ENCODE measurements at places on chromosomes 13 and 19.

DNA sequence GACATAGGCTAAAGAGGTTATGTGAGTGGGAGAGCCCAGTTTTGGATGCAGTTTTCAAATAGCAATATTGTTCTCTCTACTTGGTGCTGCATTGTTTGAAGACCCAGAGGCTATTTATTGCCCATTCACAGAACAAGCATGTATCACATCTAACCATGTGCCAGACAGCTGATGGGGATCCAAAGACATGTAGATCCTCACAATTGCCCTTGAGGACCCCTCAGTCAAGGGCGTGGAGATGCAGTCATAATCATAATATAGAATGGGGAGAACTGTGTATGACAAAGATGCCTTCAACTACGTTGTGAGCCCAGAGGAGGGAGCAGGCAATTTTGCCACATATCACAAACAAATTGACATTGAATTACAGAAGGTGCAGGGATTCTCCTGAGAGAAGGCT lies 70.5 kb downstream of the NHLRC3 start:
- DNase-seq, result no peak

DNA sequence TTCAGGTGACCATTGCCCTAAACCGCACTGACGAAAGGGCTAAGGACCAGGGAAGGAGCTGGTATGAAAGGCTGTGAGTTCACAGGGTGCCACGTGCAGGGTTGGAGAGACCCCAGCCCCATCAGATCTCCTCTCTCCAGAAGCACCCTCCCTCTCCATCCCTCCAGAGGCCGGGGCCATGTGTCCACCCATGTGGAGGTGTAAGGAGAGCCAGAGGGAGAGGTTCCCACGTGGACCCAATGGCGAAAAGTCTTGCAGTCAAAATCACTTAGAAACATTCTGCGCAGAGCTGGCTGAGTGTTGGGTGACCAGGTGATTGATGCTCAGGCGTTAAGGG lies 168.3 kb downstream of the COL4A1 start:
- DNase-seq, result no peak

DNA sequence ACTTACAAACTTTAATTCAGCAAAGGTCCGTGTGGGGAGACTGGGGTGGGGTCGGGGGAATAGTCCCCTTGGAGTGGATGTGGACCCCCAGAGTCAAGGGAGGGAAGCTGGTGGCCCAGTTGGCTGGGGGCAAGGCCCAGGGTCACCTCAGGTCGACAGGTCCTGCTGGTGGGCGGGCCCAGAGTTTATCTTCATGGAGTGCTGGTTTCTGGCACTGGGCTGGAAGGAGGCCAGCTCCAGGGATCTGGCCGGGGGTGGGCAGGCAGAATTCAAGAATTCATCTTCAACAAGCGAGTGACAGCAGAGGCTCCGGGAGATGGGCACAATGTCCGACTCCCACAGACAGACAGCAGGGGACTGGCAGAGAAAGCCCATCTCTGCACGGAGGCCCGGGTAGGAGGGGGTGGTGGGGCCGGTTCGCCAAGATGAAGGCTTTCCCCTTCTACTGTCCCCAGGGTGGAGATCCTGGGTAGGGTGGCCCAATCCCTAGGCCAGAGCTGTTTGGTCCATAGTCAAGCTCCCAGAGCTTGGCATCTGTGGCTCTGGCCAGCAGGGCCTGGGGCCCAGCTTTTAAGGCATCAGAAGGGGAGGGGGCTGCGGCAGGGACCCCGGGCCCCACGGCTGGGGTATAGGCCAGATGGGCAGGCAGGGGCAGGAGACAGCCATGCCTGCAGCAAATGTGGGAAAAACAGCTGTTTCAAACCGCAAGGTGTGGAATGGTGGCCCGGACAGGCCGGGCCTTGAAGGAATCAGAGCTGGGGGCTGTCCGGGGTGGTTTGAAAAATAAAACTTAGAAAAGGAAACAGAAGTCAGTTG lies 622 bp upstream of the FDX2 start:
- no peak for DNase-seq

DNA sequence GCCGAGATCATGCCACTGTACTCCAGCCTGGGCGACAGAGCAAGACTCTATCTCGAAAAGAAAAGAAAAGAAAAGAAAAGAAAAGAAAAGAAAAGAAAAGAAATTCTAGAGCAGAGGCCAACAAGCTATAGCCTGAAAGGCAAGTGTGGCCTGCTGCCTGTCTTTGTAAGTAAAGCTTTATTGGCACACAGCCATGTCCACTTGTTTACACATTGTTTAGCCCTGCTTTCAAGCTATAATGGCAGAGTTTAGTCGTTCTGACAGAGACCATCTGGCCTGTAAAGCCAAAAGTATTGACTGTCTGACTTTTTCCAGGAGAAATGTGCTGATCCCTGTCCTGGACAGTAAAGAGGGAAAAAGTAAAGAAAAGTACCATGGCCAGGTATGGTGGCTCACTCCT lies 18.3 kb downstream of the NWD1 start:
- no peak for DNase-seq

- DNase-seq, result no peak
Measured at GRCh38 chr13:59771272-59771671, 392.5 kb downstream of the DIAPH3 start.

GRCh38 chr13:98875146-98875729 lies 102.6 kb downstream of the DOCK9 start:
- DNase-seq, result no peak

GRCh38 chr19:31532034-31532433 lies 182.8 kb upstream of the TSHZ3 start:
- no peak for DNase-seq

DNA sequence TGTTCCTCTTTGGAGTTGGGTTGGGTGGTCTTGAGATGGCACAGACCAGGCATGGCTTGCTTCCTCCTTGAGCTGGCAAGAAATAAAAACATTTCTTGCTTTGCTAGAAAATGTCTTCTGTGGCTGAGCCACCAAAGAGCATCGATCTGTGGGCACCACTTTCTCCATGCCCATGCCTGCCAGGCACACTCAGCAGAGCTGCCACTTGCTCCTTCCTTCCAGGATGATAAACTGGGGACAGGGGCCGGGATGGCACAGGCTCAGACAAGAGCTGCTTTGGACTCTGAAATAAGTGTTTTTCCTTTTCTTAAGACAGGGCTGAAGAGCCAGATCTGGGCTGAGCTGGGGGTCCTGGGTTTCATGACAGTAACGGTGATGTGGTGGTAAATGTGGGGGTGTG lies 32.8 kb downstream of the NFIX start:
- no peak for DNase-seq

GRCh38 chr13:113588394-113589111 lies 4.0 kb downstream of the TFDP1 start:
- DNase-seq, result no peak

DNA sequence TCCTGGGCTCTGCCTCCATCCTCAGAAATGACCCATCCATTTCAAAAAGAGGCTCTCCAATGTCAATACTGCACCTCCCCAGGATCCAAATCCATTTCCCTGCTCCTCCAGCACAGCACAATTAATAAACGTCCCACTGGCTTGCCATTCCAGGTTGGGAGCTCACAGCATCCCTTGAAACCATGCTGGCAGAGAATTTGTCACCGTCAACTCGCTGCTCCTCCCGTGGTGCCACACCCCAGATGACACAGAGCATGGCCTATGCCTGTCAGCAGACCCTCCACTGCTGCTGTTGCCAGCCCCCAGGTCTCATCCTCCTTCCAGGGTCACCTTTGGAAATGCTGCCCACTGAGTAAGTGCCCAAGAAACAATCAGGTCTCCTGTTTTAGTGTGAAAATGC lies 53.0 kb upstream of the UQCRFS1 start:
- DNase-seq, result no peak

GRCh38 chr19:13098277-13099072 lies 4.2 kb downstream of the LYL1 start:
- no peak for DNase-seq

DNA sequence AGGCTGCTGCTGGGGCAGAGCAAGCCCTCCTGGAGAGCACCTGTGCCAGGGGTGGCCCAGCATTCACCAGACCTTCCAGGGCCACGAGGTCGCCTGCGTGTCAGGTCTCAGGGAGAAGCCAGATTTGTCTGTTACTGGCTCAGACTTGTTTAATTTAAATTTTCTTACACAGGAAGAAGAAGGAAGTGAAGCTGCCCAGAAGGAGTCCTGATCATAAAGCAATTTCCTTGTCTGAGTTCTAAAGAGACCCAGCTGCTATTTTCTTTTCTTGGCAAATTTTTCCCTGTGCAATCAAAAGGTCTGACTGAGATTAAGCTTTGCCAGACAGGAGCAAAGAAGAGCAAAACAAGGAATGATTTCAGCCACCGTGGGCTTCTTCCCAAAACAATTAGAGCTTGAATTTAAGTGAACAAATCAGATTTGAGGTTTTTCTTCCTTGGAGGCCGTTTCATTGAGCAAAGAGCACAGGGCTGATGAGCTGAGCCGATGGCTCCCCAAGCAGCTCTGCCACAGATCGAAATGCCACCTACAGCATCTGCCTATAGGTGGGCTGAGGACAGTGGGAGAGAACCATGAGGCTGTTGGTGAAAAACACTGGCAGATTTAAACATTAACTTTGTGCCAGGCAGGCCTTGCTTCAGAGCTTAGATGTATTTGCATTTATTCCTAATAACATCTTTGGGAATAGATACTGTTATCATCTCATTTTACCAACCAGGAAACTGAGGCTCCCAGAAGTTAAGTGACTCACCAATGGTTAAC lies 40.1 kb downstream of the HSPH1 start:
- no peak for DNase-seq

DNA sequence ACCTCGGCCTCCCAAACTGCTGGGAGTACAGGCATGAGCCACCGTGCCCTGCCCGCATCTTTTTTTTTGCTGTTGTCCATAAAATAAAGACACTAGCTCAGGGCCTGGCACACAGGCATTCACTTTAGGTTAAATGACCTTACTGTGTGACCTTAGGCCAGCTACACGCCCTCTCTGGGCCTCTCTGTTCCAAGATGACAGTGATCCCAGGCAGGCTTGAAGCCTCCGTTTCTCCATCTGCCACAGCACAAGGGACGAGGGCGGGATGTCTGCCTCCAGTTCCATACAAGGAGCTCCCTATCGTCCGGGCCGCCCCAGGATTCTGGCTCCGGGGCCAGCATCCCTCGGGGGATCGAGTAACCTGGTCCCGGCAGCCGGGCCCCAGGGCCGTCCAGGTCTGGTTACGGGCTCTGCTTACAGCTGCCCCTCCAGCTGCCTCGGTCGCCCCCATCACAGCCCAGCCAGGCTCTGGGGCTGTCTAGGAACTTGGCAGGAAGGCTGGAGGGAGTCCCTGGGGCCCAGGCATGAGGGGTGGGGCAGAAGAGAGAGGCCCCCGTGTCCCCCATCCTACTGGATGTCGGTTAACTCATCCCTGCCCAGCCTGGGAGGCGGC lies 11.9 kb upstream of the SEMA6B start:
- DNase-seq, result no peak

DNA sequence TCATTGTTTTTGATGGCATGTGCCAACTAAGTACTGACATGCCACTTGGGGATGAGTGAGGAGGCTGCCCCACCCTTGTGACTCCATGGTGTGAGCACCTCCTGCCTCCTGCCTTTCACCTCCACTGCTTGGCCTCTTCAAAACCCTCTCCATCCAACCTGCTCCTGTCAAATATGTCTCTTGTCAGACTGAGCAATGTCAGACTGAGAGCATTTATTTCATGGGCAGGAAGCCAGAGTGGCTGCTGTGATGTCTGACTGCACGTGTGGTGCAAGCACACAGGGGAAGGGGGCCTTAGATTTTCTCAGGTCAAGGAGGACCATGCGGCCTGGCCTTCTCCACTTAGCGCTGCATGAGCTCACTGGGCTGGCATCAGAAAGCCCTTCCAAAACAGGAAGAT lies 68.3 kb downstream of the STARD13 start:
- no peak for DNase-seq

DNA sequence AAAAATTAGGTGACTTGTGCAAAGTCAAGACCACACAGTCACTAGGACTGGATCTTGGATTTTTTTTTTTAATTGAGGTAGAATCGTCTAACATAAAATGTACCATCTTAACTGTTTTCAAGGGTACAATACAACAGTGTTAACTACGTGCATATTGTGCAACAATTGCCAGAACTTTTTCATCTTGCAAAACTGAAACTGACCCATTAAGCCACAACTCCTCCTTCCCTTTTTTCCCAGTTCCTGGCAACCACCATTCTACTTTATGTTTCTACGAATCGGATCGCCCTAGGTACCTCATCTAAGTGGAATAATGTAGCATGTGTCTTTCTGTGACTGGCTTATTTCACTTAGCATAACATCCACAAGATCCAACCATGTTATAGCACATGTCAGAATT lies 37.5 kb upstream of the POMP start:
- DNase-seq, result no peak

DNA sequence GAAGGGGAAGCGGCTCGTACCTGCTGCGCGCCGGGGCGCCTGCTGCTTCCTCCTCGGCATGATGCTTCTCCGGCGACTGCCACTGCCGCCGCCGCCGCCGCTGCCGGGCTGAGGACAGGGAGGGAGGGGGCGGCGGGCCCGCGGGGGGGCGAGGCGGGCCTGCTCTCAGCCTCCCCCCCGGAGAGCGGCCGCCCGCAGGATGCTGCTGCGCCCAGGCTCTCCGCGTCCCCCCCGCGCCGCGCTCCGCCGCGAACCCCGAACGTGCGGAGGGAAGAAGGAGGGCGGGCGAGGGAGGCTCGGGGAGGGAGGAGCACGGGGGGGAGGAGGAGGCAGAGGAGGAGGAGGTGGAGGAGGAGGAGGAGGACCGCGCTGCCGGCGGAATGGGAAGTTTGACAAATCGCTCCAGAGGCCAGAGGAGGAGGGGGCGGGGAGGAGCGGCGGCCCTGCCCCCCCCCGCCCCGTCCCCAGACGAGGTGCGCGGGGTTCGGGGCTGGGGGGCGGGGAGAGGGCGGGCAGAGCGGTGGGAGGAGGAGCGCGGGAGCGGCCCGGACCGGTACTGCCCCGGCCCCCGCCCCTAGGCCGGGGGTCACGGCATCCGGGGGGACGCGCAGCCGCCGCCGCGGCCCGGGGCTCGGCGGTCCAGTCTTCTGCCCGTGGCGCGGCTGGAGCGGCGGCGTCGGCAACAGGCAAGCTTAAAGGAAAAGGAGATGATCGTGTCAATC lies at the start of gene TSHZ3:
TSS of gene TSHZ3 (minus strand) at position 277 of the 722 bp plus-strand sequence. CDS start at position 60, 217 bp downstream.
- no peak for DNase-seq

GRCh38 chr13:64910096-64910495 lies 2320.0 kb downstream of the PCDH9 start:
- DNase-seq, result no peak

DNA sequence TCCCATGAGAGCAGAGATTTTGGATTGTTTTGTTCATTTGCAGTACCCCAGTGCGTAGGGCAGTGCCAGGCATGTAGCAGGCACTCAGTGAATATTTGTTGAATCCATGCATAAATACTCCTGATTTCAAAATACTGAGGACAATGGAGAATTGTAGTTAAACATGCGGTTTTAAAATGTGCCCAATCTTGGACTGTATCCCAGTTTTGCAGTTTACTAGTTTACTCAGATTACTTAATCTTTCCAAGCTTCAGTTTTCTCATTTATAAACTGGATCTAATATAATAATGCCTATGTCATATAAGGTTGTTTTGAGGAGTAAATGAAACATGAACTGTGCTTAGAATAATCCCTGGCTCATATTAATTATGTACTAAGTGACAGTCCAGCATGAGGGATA lies 39.0 kb downstream of the RCBTB2 start:
- DNase-seq, result no peak

Data from stimulated activated naive CD8-positive, alpha-beta T cell treated with anti-CD3 and anti-CD28 coated beads, Interleukin-15, amount 100 ng/mL, for 72 hours (primary cell).